CD4-positive, alpha-beta T cell treated with Interferon alpha-2 for 1 hour (primary cell): ENCODE measurements at places on chromosomes 13 and 19.

GRCh38 chr13:89609318-89609717, 1738.2 kb upstream of the MIR17HG start:
- DNase-seq, result no peak

GRCh38 chr19:4521170-4521887, 3.0 kb upstream of the PLIN4 start:
- DNase-seq, result no peak

DNA sequence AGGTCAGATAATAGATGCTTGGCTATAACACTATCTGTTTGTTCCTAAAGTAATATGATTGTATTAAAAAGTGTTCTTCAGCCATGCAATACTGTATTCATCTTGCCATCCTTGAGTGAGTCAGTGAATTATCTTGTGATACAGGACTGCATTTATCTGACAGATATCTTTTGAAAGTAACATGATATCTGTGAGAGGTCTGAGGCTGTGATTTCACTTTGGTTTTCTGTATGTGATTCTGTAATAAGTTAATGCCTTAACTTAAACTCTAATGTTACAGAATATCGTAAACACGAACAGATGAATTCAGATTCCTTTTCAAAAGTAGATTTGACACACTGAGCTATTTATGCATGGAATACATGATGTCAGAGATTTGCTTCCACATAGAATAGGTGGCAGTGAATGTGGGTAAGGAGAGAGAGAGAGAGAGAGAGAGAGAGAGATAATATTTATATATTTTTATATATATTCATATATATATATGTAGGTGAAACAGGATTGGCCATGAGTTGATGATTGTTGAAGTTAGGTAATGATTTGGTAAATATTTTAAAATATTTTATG, 97.9 kb upstream of the RNF113B start:
- DNase-seq, result no peak

DNA sequence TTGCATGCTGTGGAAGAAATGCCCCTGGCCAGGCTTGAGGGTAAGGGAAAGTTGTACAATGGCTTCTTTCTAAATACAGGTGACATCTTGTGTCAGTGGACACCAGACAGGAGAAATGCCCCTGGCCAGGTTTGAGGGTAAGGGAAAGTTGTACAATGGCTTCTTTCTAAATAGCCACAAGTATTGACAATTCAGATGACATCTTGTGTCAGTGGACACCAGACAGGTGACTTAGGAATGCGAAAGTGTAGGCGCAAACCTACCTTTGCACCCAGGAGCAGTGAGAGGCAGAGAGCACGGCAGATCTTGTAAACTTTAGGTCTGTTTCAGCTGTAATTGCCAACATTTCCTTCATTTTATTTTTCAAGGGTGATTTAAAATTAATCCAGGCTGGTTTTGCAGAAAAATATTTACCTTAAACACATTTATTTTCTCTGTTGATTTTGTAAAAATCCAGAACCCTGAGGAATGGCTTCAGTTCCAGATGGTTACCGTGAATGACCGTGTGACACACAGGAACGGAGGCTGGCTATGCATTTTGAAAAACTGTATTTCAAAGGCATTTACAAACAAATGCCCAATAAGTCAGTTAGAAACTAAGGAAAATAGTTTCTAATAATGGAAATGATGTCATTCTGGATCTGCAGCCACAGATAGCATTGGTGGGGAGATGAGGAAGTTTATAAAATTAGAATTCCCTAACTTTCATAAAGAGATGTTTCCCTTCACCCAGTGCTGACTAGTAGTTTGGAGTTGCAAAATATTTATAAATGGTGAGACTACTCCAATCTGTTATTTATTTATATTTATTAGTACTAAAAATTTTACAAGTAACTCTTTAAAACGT, 34.9 kb downstream of the TNFSF13B start:
- no peak for DNase-seq

DNA sequence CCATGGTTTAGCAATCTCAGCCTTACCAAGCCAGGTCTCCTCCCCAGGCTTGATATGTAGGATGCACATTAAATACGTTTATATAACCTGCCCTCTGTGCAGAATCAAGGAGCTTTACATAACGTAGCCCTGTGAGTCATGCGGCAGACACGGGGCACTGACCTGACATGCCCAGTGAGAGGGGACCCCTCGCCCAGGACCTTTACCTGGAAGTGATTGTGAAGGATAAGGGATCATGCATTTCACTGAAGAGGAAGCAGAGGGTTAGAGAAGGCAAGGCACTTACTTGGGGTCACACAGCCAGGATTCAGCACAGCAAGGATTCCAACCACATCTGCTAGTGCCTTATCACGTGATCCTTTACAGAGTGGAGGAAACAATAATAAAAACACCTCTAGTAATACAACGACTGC, 18.9 kb upstream of the FOSB start:
- no peak for DNase-seq

DNA sequence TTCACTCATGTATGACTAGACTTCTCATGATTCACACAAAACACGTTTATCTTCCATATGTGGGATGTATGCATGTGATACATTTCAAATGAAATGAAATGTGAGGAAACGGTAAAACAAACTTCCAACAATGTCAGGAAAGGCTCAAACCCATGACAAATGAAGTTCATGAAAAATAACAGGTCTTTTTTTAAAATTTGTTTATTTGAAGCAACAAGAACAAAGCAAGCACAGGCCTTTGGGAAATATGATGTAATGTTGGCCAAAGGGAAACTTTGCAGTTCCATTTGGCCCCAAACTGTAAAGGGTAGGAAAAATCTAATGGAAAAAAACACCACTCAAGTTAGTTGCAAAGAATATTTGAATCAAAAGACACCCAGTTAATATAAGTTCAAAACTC, 463.8 kb upstream of the ARGLU1 start:
- DNase-seq, result no peak

DNA sequence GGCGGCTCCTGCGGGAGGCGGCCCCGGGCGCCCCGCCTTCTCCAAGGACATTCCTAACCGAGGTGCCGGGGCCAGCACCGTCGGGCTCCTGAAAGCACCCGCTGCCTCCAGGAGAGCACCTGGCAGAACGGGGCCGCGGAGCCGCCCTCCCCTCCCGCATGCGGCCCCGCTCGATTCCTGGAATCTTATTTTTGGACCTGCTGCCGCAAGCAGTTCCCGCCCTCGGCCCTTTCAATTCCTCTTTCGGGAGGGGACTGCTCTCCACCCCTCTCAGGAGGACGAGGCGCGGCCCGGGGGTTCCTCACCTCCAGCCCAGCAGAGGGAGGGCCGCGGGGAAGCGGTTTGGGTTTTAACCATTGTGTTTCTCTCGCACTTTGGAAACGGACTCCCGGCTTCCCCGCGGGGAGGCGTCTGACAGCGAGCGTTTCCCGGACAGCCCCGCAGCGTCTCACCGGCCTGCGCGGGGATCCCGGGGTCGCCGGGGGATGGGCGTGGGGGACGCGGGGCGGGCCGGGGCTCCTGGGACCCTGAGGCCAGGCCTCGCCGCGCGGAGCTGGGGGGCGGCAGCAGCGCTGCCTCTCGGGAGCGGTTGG, 849 bp downstream of the GAS6 start:
- DNase-seq, result peak; percentile 32

GRCh38 chr13:43000676-43001075, 8.6 kb upstream of the EPSTI1 start:
- no peak for DNase-seq

DNA sequence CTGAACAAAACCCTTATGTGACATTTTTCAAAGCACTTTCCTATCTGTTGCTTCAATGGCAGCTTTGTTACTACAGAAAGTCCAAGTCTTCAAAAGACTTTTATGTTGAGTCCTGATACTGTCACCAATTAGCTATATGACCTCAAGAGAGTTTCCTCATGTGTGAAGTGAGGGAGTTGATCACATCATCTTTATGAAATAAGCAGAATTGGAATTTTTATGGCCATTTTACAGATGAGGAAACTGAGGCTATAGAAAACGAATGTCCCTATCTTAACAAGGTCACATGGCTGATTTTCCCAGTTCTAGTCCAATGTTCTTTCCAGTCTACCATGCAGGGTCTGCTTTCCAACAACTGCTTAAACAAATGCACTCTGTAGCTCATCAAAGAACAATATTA, 2.6 kb downstream of the TNFRSF19 start:
- DNase-seq, result no peak

- DNase-seq, result peak; percentile 4
Measured at GRCh38 chr13:78659732-78660494, 958 bp upstream of the OBI1 start.

DNA sequence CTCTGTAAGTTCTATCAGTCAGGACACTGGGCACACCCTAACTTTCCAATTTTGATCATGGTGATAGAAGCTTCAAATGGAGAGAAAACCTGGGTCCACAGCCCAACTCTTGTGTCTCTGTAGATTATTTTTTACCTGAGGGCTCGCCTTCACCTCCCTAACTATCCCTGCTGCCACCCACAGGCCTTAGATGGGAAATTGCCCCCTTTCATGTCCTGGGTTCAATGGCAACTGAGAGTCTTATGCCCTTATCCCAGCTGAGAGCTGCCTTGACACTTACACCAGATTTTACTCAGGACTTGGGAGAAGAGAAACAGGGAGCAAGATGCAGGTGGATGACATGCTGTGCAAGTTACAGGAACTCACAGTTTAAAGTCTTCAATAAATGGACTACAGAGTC, 81.7 kb downstream of the RAP2A start:
- no peak for DNase-seq

- DNase-seq, result no peak
Measured at GRCh38 chr19:38245826-38246498, 10.2 kb downstream of the PPP1R14A start.

GRCh38 chr13:34654647-34655046, 287.4 kb upstream of the NBEA start:
- no peak for DNase-seq

GRCh38 chr19:31014668-31015067, 334.6 kb downstream of the TSHZ3 start:
- no peak for DNase-seq

- no peak for DNase-seq
Measured at GRCh38 chr19:20858861-20859260, 64.2 kb upstream of the ZNF85 start.

GRCh38 chr19:28829762-28830161, 383.2 kb downstream of the UQCRFS1 start:
- DNase-seq, result no peak

GRCh38 chr19:3655402-3656072, 28.9 kb upstream of the CACTIN start:
- DNase-seq, result no peak

DNA sequence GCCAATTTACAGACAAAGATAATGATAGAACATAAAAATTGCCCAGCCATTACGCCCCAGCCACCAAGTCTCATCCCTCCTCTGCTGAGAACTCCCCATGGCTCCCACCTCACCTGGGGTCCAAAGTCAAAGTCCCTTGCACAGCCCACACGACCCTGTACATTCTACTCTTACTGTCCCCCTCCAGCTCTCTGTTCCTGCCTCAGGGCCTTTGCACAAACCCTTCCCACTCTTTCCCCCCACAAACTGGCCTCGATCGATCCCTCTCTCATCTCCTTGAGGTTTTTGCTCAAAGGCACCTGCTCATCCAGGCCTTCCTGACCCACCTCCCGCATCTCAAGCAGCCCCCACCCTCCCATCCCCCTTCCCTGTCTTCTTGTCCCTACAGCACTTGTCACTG, 1.3 kb downstream of the DOCK6 start:
- DNase-seq, result no peak
